ENCODE measurements at places on chromosomes 1 and 21.

- DNase-seq: no peak
These were observed 191.1 kb upstream of the NFIA start for GRCh38 chr1:60891281-60891680.

DNA sequence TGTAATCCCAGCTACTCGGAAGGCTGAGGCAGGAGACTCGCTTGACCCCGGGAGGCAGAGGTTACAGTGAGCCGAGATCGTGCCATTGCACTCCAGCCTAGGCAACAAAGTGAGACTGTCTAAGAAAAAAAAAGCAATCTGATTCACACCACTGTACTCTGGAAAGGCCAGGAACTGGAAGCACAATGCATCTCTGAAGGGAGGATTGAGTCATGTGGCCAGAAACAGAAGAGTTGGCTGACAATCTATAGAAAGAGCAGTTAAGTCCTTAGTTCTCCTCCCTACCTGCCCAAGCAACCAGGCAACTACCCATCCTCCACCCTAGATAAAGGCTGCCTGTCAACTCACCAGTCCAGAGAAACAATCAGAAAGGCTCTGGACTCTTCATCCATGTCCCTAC is 45.9 kb downstream of the PIK3R3 start:
- DNase-seq: peak; percentile 64

GRCh38 chr1:116763116-116763786 is 9.0 kb downstream of the CD2 start:
- DNase-seq: no peak

- no peak for DNase-seq
These were observed 3.3 kb upstream of the OLIG2 start for GRCh38 chr21:33022489-33022827.

GRCh38 chr1:1058921-1059493 is 15.1 kb downstream of the RNF223 start:
- DNase-seq: peak; percentile 41

GRCh38 chr1:231541842-231542241 is 13.4 kb downstream of the TSNAX start:
- DNase-seq: no peak

- no peak for DNase-seq
These were observed 90.2 kb downstream of the SDCCAG8 start for GRCh38 chr1:243346016-243346415.

DNA sequence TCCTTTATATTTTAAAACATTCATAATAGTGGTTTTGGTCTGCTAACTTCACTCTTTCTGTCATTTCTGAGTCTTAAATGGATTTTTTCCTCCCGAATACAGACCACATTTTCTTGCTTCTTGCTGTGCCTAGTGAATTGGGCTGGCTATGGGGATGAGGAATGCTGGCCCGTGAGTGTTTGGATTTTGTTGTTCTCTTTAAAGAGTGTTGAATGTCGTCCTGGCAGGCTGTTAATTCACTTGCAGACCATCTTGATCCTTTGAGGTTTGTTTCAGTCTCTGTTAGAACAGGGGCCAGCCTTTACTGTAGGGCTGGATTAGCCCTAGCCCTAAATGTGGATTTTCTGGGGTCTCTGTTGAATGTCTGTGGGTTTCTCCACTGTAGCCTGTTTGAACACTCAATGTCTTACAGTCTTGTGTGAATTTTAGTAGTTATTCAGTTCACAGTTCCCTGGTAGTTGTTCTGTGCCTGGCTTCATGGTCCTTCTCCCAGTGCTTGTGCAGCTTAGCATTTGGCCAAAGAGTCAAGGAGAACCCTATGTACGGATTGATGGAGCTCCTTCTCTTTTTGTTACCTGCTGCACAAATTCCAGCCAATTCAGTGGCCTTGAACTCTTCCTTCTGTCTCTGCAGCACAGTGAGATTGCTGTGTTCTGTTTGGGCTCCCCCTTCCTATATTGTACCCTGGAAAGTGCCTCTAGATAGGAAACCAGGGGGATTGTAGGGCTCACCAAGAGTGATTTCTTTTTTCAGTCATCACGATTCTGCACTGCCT is 95.7 kb downstream of the DYRK1A start:
- no peak for DNase-seq

DNA sequence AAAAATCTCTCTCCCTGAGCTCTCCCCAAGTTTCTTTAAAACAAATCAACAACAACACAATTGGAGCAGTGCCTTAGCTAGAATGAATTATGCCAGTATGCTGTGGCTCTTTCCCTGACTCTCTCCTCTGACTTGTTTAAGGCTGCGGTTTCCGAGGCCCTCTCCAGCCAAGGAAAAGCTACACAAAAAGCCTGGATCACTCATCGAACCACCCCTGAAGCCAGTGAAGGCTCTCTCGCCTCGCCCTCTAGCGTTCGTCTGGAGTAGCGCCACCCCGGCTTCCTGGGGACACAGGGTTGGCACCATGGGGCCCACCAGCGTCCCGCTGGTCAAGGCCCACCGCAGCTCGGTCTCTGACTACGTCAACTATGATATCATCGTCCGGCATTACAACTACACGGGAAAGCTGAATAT is 1.9 kb downstream of the S1PR1 start:
- DNase-seq: peak; percentile 89

- peak; percentile 98 for DNase-seq
These were observed 33.8 kb downstream of the STPG1 start for GRCh38 chr1:24379733-24380315.

- DNase-seq: no peak
These were observed 9.1 kb downstream of the RXRG start for GRCh38 chr1:165435801-165436200.

GRCh38 chr1:200857804-200858203 is 15.0 kb upstream of the GPR25 start:
- DNase-seq: no peak

DNA sequence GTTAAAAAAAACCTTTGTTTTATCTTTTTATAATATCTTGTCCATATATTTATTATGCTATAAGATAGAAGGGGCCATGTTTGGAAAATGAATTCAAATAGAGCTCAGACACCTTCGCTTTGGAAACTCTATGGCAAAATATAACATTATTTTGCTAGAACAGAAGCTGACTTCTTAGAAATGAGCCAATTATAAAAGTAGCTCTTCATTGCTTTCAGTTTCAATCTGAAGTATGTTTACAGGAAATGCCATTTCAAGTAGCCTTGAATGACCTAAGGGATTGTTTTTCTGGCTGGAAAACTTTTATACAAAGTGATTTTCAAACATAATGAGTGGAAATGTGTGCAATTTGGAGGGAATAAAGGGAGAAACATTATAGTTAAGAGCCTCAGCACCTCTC is 37.8 kb upstream of the GBP5 start:
- DNase-seq: peak; percentile 12

DNA sequence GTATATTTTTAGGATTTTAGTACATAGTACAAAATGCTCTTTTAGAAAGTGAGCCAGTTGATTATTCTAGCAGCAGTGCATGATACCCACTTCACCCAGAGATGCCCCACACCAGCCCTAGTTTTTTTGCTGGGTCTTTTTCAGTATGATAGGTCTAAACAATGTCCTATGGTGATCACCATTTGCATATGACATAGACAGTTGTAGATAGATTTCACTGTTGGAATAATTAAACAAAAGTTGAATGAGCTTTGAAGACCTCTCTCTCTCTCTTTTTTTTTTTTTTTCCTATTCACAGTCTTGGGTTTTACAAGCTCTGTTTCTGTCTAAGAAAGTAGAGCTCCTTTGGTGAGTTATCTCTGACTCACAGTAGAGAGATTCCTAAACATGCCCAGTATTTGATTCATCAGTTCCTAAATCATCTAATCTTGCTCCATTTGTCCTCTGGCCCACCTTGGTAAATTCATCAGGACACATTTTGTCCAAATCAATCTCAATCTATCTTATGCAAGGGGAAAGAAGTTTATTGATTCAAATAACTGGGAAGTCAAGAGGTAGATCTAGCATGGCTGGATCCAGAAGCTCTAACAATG is 44.7 kb upstream of the VAV3 start:
- peak; percentile 80 for DNase-seq

DNA sequence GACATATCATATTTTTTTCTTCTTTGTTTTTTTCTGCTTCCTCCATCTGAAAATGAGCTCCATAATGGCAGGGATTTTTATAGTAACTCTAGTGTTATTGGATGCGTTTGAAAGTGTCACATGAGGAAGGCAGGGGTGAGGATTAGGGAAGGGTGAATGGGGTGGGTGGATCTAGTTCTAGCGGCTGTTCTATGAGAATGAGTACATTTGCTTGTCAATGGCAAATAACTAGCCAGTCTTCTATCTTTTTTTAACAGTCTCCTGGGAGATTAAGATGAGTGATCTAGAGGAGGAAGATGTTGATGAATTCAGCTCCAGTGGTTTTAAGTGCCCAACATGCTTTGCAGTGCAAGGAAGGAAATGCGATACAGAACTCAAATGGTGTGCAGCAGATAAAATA is 5.8 kb downstream of the OR14I1 start:
- no peak for DNase-seq

DNA sequence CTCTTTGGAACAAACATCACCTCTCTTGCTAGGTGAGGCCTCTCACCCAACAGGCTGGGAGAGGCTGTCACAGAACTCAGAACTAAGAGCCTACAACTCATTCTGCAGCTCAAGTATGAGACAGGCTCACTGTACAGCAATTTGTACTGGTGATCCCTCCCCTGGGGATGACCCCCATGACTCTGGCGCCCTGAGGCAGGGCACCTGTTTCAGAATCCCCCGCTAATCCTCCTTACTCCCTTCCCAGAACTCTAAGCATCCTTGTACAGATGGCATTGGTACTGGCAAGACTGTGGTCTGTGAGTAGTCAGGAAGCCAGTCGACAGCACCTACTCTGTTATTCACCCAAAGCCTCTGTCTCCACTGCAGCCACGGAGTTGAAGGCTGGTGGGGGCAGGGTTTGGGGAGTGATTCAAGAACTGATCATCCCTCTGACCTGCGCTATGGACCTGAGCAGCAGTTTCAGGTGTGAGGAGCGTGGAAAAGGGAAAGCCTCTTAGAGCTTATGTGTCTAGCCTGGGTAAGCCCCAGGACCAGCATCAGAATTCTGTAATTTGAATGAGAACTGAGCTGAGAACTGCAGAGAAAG is 655.5 kb downstream of the KIF26B start:
- no peak for DNase-seq

DNA sequence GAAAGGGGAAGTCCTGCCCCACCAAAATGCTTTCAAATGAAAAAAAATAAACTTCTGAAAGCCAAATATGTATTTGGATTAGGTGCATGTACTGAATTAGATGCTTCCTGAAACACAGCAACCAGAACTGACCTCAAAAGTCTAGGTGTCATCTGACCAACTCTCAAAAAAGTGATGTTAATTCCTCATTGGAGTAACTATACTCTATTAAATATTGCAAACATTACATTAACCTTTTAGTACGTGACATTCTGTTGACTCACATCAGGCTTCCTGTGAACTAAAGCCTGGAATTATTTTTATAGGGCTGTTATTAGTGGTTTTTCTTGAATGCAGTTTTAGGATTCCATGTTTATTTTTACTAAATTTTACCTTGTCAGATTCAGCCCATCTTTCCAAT is 73.5 kb downstream of the ASTN1 start:
- peak; percentile 15 for DNase-seq

DNA sequence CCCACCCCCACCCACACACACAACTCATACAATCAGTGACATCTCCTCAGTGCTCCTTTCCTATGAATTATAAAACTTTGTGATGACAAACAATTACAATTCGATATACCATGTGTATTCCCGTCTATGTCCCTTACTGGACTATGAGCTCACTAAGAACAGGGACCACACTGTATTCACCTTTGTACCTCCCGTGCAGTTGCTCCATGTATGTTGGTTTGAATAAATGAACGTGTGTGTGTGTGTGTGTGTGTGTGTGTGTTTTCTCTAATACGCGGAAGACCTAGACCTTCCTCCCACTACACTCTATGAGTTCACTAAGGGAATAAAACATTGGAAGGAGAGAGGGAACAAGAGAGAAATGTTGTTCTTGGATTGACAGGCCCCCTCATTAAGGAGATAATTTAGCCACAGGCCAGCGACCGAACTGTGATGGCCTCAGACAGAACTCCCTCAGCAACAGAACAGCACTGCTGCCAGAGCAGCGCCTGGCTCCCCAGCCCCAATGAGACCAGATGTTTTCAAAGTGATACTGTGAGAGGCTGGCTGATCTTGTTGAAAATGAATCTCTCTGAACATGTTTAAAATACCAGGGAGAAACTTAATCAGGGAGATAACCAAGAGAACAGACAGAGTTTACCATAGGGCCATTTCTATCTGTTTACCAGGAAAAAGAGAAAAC is 21.7 kb downstream of the BCAR3 start:
- no peak for DNase-seq

DNA sequence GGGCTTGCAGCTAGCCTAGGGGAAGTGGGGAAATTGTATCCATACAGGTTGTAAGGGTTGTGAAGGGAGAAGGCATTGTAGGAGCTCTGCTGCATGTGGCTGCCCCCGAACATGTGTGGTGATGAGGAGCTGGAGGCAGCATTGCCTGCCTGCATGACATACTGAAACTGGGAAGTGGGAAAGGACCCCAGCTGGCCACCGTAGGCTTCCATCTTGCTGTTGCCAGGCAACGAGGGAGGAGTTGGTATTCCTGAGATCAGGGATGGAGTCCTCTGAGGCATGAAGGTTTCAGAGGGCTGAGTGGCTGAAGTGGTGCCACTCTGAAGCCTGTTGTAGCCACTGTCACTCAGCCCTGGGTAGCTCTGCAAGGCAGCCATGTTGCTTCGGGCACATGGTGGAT is 103.2 kb downstream of the TBX15 start:
- no peak for DNase-seq

- no peak for DNase-seq
These were observed 21.5 kb upstream of the LEFTY2 start for GRCh38 chr1:225962440-225962975.

GRCh38 chr1:221227872-221228337 is 348.7 kb downstream of the HLX start:
- no peak for DNase-seq

Measured in epithelial cell of esophagus (primary cell).